ENCODE measurements at places on chromosomes 5 and 9.
A peak's percentile ranks its signal among the peaks of the same experiment; 100 is the strongest.

DNA sequence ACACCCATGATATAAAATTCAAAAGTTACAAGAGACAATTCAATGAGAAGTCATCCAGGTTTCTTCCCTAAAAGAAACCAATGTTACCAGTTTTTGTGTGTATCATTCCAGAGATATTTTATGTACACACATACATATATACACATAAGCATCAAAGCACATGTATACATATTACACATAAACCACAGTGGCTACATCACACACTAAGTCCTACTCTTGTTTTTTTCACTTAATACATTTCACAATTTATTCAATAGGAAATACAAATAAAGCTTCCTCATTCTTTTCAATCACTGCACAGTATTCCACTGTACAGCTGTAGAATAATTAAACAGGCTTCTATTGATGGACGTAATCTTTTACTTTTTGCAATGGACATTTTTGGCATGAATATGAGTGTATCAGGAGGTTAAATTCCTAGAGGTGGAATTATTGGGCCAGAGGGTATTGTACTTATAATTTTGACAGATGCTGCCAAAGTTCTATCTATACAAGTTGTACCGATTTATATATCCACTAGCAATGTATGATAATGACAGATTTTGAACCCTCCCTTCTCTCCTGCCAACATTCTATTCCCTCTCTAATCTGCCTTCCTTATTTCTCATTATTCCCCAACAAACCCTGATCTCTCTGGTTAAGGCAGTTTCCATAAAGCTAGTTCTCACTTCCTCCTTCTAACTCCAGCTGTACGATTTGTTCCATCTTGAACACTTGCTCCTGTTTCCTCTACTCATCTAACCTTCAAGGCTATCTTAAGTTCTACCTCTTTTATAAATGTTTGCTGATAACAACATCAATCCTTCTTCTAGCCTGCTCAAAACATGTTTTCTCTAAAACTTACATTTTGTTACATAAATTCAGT is 35.2 kb downstream of the MRPS27 start:
- no peak for ATAC-seq

GRCh38 chr5:139696894-139697658 is 48.9 kb downstream of the CXXC5 start:
- ATAC-seq: peak; percentile 61

DNA sequence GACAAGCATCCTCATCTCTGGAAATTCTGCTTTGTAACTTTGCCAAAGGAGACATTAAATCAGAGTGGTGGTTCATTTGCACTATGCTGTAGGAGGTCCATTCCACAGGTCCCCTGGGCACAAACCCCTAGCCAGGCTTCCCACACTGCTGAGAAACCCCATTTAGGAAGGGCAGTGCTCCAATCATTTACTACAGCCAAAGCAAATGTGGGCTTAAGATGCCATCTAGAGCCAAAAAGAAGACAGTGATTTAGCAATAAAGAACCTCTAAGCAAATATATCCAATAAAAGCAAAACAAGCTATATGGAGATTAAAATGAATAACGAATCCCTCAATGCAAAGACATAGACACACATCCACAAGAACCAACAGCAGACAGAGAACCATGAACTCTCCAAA is 129.0 kb upstream of the ALDH1B1 start:
- no peak for ATAC-seq

GRCh38 chr5:164921722-164922121 is 1416.3 kb downstream of the MAT2B start:
- ATAC-seq: no peak

- peak; percentile 90 for ATAC-seq
Measured at GRCh38 chr5:159184858-159185381, 24.4 kb downstream of the RNF145 start.

GRCh38 chr5:127997201-127997704 is 86.3 kb upstream of the SLC12A2 start:
- ATAC-seq: no peak

DNA sequence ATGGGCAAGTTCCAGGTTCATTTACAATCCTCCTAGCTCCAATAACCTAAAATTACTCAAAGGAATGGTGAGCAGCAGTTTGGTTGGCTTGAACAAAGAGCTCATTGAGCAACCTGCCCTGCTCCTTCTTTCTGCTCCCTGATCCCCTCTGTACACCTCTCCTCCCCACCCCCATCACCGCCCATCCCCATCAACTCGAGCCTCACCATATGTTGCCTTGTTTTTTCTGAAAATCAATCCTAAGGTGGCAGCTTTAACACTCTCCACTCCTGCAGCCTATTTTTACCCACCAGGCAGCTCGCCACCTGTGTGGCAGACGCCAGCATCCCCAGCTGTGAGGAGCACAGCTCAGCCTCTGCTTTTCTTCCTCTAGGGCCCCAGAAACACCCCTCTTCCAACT is 533.4 kb upstream of the BRINP1 start:
- no peak for ATAC-seq
